ENCODE measurements at places on chromosomes 7 and 10.

DNA sequence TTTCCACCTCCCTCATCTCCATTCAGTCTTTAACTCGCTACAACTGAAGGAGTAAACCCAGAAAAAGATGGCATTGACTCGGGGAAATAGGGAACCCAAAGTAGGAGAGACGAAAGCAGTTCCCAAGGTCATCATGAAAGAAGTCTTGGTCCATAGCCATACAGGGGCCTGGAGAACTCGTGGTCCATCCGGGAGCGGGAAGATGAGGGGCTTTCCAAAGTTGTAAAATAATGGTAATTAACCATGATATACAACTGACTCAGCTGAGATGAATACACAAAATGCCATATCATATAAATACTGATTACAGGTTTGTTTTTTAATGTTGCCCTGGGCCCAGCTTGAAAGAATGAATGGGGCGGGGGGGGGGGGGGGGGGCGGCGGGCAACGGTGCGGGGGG, 32.3 kb downstream of the RBM17 start:
- DNase-seq: no peak

DNA sequence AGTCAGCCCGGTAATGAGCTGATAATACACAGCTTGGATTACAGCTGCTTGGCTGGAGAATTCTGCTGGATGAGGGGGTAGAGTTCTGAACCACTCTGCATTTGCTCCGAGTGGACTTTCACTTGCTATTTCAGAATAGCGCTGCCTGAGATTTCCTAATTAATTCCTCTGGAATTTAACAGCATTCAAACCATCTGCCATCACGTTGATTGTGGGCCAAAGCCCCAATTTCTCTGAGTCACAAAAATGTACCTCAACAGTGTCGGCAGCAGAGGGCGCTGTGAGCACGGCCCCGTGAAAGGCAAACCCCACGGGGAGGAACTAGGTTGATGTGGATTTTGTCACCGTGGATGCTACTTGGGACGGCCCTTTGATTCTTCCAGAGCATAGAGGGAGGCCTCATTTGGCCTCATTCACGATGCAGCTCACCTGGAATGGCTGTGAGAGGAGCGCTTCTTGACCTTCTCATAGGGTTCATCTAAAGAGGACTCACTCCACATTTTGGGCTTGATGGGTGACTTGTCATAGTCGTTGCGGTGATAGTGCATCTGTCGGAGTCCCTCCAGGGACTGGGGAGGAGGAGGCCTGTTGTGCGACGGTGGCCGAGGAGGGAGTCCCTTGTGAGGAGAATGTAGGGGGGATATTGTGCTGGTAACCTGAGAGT, 73.3 kb downstream of the PRPF18 start:
- peak; percentile 57 for DNase-seq

DNA sequence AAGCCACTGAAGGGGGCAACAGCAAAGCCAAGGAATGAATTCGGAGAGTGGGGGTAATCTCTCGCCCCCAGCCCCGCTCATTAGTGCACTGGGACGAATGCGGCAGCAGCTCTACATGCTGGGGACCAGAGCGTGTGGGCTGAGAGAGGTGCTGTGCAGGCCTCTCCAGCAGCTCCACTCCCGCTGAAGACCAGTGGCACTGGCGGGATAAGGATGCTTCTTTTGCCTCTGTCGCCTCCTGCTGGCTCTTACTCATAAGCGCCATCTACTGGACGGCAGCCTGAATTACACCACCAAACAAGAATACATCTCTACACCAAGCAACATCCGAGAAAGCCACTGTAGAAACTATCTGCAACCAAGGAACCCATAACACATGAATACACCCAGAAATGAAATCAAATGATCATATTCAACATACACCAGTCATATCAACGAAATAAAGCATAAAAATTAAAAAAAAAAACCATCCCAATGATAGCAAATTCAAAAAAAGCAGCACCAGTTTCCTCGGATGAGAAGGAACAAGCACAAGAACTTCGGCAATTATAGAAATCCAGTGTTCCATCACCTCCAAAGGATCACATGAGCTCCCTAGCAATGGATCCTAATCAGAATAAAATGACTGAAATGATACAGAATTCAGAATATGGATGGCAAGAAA, 79.0 kb upstream of the TMEM168 start:
- peak; percentile 31 for DNase-seq

- no peak for DNase-seq
Measured at GRCh38 chr7:69847921-69848612, 249.8 kb downstream of the AUTS2 start.

DNA sequence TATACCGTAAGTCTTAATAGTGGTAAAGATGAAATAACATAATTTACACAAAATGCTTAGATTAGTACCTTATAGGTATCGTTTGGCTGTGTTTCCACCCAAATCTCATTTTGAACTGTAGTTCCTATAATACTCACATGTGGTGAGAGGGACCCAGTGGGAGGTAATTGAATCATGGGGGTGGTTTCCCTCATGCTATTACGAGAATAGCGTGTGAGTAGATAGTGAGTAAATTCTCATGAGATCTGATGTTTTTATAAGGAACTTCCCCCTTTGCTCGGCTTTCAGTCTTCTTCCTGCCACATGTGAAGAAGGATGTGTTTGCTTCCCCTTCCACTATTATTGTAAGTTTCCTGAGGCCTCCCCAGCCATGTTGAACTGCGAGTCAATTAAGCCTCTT, 426.3 kb upstream of the POT1 start:
- peak; percentile 92 for DNase-seq

DNA sequence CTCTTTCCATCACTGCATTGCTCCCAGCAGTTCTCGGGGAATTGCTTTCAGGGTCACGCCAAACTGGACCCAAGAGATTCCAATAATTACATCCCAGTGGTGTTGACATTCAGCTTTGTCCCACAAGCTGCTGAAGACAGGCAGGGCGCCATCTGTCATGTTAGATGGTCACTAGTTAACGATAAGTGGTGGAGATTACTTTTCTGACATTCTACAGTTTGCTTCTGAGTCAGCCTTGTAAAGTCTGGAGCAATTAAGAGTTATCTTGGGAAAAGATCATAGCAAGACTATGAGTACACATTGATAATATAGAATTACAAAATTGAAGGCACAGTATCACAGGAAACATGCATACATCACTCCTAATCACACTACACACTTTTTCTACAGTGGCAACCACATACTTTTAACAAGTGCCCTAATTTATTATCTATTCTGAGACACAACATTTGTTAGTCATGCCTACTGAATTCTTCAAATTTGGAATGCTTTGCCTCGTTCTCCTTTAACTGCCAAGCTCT, 41.9 kb downstream of the SEMA3C start:
- no peak for DNase-seq

- DNase-seq: no peak
Measured at GRCh38 chr10:86536294-86536861, 14.8 kb upstream of the WAPL start.

- DNase-seq: no peak
Measured at GRCh38 chr7:130875265-130875741, 141.3 kb upstream of the KLF14 start.

GRCh38 chr10:119541459-119542356, 811 bp downstream of the RGS10 start:
- DNase-seq: peak; percentile 48

GRCh38 chr10:14240253-14241189, 90.2 kb downstream of the FRMD4A start:
- no peak for DNase-seq

DNA sequence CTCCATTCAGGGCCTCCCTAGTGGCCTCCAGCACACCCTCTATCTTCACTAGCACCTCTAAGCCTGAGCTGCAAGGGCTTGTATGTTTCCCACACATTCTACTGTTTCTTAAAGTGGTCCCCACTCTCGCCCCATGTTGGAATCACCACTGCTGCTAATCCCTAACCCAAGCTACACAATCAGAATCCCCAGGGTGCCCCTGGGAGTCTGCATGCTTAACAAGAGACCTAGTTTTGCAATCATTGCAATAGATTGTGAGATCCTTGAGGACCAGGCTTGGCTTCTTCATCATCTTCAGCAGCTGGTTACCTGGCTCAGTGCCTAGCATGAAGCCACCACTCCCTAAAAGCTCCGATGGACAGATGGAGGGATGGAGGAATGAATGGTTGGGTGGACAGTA, 113.9 kb downstream of the MYOF start:
- no peak for DNase-seq

- DNase-seq: no peak
Measured at GRCh38 chr7:39414224-39415035, 151.8 kb upstream of the YAE1 start.

DNA sequence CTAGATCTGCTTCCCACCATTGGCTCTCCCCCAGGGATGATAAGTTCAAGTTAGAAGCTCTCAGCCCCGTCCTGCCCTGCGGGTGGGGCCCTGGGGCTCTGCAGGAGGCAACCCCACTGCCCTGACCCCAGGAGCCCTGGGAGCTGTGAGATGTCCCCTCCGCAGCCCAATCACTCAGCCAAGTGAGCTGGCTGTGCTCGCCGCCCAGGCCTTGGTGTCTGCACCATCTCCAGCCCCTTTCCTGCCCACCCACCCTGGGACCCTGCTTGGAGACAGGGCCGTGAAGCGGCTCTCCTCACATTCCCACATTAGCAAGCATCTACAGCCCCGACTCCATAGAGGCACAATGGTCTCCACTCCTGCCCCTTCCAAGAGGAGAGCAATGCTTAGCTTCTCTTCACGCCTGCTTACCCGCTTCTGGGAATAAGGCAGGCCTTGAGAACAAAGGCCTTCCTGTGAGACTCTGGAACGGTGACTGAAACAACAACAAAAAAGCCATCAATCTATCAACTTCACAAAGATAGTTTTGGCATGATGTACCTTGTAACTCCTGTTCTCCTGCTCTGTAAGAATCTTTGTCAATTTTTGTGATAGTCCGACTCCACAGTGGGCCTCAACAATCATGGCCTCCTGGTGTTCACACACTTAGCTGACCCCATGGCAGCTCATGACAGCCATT, 67.7 kb downstream of the FOXL3 start:
- no peak for DNase-seq

GRCh38 chr7:40199076-40199802, 64.4 kb downstream of the SUGCT start:
- DNase-seq: no peak

- no peak for DNase-seq
Measured at GRCh38 chr10:44818701-44819127, 92.4 kb upstream of the TMEM72 start.

- DNase-seq: peak; percentile 24
Measured at GRCh38 chr10:70296406-70296899, 12.6 kb upstream of the NPFFR1 start.

DNA sequence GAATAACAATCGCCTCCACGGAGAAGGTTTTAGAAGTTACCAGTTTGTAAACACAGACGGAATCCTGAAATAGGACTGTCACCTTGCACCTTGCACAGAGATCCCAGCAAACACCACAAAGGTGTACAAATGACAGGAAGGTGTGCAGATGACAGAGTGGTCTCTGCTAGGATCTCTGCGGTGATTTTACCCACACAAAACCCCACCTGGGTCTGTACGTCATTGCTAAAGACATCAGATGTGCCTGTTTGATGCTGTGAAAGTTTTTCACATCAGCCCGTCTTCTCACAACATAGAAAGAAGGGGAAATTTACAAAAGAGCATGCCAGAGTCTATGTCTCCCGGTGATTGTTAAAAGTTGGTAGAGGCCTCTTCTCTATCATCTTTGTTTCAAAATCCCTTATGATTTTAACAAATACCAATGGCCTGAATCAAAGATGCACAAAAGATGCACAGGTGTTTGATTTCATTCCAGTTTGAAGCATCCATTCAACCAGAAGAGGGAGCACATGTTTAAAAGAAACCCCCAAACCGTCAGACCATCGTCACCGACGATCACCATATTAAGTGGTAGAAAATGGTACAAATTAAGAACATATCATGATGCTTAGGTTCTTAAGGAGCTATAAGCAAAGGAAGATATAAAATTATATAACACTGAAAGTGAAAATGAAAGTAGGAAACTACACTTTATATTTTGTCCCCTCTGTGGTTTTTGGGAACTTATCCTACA, 576.5 kb downstream of the PTPRN2 start:
- DNase-seq: no peak

DNA sequence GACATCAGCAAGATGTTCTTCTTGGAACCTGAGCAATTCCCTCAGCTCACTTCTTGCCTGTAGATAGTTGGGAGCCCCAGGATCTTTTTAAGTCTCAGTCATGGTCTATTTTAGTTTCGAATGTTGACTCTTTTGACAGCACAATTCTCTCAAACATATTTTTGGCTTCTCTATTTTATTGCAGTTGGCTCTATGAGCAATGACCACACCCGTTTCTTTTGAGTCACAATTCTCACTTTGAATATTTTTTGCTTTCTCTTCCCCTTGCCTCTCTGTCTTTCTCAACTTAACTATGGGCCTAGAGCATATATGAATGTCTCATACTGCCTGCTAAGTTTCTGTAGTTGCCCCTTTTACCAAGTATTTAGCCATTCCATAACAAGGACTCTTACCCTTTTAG, 222.8 kb downstream of the PTN start:
- DNase-seq: peak; percentile 62

DNA sequence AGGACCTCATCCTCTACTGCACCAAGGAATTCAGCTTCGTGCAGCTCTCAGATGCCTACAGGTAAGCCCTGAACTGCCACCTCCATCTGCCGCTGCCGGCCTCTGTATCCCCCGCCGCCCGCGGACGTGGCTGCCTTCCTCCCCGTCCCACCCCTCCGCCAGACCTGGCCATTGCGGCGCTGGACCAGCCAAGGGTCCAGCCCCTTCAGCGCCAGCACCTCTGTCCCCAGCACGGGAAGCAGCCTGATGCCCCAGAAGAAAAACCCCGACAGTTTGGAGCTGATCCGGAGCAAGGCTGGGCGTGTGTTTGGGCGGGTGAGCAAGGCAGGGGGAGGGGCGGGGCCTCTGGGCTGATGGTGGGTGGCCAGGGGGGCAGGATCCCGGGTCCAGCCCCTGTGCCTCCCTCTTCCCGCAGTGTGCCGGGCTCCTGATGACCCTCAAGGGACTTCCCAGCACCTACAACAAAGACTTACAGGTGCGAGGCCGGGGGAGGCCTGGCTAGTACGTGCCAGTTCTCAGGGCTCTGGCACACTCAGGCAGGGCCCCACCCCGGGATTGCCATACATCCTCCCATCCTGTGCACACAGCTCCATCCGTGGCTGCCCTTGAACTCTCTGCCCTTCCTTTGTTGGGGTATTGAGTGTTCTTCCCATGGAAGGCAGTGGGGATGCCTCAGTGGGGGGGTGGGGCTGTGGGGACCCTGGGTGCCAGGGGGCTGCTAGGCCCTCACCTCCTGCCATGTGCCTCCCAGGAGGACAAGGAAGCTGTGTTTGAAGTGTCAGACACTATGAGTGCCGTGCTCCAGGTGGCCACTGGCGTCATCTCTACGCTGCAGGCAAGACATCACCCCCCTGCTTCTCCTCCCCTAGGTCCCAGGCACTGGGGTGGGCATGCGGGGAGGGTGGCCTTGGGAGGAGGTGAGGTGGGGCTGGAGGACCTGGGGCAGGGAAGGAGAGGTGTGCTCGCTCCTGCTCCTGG, 13.5 kb downstream of the ASL start:
- DNase-seq: no peak

- no peak for DNase-seq
Measured at GRCh38 chr7:110871856-110872255, 219.1 kb upstream of the LRRN3 start.

DNA sequence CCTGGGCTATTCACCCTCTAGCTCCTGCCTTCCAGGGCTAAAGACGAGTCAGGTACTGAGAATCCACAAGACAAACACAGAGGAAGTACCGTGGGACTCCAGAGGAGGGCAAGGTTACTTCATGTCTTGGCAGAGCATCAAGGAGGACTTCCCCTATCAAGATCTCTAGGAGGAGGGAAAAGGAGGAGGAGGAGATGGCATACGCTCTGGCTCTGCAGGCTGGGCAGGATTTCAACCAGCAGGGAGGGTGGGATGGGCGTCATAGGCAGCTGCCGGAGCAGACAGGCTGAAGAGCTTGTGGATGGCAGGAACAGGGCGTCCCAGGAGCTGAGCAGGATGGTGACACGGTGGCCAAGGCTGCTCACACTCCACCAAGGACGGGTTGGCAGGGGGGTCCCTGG, 21.3 kb downstream of the MDH2 start:
- DNase-seq: peak; percentile 74

All from MV-4-11 (cell line).